ENCODE measurements at places on chromosomes 6 and 20.

GRCh38 chr6:13354331-13355042, 26.1 kb upstream of the TBC1D7 start:
- DNase-seq, result no peak

DNA sequence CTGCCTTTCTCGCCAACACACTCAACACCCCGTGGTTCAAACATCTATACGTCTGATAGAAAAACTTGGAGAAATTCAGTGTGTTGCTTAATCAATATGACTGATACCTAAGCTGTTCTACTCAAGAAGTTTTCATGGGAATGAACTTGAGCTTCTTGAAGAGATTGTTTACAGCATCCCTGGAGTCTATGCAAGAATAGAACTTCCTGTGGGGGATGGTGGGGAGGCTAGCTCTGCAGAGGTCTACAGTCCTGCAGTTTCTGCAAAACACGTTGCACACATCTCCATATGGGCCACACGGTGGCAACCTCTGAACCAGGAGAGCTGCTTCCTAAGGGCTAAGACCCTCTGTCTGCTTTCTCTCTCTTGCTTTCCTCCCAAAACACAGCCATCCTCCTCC, 32.7 kb upstream of the FANCE start:
- no peak for DNase-seq

GRCh38 chr6:88992741-88993552, 29.5 kb upstream of the RNGTT start:
- DNase-seq, result no peak

DNA sequence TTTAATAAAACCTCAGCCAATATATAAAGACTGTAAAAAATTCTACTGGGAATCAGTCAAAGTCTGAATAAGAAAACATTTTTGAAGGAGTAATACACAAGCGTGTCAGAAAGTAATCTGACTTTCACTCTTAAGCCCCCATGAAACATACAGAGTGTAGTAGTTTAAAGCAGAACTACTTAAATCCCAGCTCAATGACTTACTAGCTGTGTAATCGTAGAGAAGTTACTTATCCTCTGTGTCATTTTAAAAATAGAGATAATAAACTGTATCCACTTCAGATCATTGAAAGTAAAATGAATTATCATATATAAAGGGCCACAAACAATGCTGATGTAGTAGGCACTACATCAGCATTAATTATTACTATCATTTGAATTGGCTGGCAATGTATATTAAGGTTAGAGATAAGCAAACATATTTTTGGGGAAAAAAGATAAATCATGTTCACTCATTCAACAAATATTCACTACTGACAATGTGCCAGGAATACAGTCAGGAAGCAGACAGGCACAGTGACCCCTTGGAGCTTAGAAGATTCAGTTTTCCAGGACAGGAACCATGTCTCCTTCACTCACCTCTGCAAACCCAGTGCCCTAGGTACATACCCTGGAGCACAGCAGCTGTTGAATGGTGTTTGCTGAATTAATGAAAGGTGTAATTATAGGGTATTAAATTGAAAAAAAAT, 14.4 kb downstream of the REPS1 start:
- no peak for DNase-seq

- no peak for DNase-seq
These were observed 252.3 kb downstream of the NKAIN2 start for GRCh38 chr6:124055963-124056362.

GRCh38 chr6:35085359-35086281, 55.5 kb downstream of the TCP11 start:
- DNase-seq, result no peak

- DNase-seq, result no peak
These were observed 245.1 kb downstream of the FOXA2 start for GRCh38 chr20:22339091-22339881.

DNA sequence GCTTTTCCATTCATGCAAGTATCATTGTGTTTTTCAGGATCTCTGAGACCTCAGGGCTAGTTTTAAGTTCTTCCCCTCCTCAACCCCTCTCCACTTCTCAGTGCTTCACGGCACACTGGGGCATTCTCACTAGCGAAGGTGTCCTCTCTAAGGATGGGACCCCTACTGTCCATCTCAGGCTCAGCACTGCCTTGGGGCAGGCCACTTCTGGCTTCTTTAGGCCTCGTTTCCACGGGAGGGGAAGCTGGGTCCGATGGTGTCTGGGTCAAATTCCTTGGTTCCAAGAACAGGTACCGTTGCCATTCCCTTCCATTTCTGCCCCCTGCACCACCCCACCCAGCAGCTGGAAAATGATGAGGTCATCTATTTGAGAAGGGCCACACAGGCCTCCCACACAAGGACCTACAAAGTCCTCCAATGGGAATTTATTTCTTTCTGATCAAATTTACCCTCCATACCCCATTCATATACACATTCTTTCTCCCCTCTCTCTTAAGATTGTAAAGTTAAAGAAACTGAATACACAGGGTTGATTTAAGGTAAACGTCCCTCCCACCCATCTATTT, 17.2 kb downstream of the GNAS start:
- DNase-seq, result no peak

DNA sequence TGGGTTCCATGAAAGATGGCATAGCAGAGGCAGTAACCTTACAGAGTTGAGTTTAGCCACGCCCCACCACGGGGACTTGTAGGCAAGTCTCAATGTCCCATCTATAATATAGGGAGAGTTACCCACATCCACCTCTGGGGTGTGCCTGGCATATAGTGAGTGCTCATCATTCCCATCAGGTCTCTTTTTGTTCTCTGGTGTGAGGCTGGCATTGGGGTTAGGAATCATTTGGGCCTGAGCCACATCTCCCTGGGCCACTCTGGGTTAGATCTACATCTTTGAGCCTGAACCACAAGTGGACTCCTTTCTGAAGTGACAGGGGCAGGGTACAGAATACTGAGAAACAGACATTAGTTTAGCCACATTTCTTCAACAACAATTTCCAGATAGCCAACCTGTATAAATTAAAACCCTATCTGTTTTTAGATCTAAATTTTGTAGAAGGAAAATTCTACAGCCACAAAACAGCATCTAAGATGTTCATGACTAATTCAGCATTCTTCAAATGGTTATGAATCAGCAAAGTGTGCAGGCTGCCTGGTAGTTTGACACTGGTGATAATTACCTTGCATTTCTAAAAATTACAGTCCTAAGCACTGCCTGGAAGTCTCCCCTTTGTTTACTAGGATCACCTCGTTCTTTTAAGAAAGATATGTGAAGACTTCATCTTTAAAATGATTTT, 20.1 kb downstream of the RNF24 start:
- DNase-seq, result no peak

DNA sequence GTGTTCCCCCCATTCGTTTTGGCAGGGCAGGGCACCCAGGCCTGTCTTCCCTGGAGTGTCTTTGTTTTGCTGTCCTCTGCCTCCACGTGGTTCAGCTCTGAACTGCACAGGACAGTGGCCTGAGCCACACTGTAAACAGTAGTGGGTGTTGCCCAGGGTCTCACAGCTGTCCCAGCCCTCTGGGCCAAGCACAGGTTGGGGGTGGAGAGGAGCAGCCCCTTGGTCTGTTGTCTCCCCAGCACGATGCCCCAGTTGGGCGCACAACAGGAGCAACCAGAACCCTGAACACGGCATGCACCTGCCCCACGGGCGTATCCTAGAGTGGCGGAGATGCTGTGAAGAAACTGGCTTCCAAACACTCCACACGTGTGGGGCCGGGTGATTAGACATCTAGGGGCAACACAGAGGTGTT, 14.4 kb downstream of the CCDC167 start:
- no peak for DNase-seq

GRCh38 chr20:23335521-23335920, 15.1 kb upstream of the NXT1 start:
- no peak for DNase-seq

DNA sequence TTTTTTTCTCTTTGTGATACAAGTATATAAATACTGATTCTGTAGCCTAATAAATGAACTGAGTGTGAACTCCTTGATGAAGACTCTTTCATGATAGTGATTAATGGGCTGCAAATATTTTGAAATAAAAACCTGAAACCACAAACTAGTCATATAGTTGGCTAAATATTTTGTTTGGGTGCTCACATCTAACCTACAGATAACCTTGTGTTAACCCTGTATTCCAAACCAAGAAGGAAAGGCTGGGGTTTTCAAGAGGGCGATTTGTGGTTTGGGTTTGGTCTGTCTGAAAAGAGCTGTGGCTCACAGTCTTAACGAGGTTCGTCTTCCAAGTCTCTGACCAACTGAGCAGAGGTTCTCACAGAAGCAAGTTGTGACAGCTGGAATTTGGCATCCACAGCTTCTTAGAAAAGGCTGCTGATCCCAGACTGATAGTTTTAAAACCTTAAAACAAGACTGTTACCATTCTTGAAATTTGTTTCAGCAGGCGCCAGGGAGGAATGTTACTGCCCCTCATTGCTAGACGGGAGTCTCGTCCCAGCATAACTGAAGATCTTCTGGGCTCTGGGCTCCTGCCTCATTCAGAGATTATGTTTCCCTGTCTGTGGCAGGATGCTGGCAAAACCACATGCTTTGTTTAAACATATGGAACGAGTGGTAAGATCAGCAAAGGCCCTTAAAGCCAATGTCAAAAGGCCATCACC, 736.4 kb upstream of the MARCKS start:
- DNase-seq, result no peak

DNA sequence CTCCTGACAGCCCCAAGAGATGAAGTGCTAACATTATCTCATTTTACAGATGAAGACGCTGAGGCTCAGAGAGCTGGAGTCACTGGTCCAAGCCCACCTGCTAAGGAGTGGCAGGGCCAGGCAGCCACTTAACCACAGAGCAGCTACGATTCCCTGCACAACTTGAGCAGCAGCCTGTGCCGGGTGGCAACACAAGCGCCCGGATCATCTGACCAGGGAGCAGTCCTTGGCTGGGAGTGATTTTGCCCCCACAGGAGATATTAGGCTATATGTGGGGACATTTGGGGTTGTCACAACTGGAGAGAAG, 93.2 kb upstream of the PTPN1 start:
- no peak for DNase-seq

DNA sequence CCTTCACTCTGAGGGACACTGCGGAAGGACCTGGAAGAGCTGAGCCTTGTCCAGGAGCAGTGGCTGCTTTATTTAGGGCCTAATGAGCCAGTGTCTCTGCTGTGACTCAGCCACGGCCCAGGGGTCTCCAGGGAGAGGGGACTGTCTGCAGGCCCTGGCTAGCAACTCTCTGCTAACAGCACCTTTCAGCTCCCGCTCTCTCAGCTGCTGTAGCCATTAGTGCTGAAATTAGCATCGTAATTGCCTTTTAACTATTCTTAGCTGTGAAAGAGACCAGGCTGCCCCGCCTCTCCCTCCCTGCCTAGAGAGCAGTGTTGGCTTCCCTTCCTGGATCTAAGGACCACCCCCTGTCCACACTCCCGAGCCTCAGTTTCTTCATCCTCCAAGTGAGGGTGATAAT, 53.1 kb upstream of the SLC32A1 start:
- DNase-seq, result no peak

GRCh38 chr20:52972190-52972937, at the start of gene TSHZ2:
Gene TSHZ2 (plus strand): TSS chr20:52972358. CDS start chr20:52973294, 936 bp downstream.
- DNase-seq, result peak; percentile 6

GRCh38 chr20:5100684-5101347, 18.9 kb downstream of the PCNA start:
- no peak for DNase-seq

GRCh38 chr6:129519750-129520149, 190.2 kb downstream of the ARHGAP18 start:
- no peak for DNase-seq

DNA sequence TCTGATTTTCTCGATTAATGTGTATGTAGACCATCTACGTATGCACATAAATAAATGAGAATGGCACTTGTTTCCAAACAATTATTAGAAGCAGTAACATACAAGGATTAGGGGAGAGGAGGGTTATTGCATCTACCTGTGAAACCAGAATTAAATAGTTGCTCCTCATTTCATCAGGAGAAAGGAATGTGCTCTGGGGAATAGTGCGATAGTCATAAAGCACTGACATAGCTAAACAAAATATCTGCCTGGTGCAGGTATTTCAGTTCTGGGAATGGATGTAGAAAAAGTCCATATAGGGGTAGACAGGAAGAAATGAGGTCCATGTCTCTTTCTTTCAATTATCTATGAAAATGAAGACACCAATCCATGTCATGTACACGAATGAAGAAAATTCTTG, 1.6 kb upstream of the ID4 start:
- DNase-seq, result no peak

- no peak for DNase-seq
These were observed 22.0 kb upstream of the VSTM2L start for GRCh38 chr20:37880726-37881591.

DNA sequence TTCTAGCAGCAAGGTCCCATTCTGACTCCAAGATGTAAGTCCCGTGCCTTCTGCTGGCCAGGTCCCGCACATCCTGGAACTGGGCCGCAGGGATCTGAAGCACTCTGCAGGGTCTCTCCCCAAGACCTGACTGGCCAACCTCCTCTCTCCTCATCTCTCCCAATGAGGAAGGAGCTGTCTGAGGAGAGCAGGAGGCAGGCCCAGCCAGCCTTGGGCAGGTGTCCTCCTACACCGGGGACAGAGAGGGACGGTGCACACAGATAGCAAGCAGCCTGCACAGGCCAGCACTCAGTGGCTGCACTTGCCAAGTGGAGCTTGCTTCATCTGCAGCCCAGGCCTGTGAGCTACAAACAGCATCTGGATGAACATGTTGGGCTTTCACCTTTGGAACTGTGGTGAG, 76.8 kb upstream of the CD93 start:
- DNase-seq, result no peak

DNA sequence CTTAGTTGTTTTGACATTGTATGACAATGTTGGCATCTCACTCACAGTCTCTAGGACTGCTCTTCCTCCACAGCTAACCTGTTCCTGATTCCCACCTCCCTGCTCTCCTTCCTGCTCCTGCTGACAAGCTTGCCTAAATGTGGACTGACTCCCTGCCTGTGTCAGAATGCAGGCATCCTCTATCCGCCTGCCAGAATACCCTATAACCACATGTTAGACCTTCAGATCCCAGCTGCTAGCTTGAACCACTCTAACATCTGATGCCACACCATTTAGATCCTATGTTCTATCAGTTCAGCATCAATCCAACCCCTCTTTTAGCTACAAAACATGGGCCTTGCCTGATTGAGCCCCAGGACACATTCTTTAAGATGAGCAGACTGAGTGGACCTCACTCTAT, 12.2 kb downstream of the FILIP1 start:
- DNase-seq, result no peak

DNA sequence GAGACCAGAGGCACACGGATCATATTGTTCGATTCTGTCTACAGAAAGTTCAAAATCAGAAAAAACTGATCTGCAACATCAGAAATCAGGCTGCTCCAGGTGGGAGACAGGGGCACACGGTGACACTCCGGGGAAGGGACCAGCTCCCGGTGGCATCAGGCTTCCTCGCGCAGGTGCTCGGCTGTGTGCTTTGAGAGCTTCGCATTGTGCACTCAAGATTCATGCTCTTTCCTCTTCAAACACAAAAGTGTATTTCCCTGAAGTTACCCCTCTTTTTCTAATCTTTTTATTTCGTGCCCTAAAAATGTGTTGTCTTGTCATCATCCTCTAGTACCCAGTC, 108.1 kb downstream of the DLL1 start:
- DNase-seq, result no peak

All from esophagus squamous epithelium (tissue), 5 donors.